ENCODE measurements at places on chromosomes 4 and X.
A peak's percentile ranks its signal among the peaks of the same experiment; 100 is the strongest.

DNA sequence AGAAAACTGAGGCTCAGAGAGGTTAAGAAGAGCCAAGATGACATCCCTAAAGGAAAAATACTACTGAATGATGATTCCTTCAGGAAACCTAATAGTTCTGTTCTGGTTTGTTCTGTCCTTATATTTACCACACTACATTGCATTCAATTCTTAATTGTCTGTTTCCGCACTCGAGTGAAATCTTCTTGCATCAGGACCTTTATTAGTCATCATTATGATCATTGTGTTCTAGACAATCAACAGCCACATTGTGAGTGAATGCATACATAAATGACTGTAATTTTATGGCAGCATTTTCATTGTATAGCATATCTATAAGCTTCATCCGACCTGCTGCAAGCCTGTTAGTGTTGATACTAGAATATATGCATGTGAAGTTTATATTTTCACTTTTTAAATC, 156.7 kb upstream of the FAM241A start:
- no peak for DNase-seq

DNA sequence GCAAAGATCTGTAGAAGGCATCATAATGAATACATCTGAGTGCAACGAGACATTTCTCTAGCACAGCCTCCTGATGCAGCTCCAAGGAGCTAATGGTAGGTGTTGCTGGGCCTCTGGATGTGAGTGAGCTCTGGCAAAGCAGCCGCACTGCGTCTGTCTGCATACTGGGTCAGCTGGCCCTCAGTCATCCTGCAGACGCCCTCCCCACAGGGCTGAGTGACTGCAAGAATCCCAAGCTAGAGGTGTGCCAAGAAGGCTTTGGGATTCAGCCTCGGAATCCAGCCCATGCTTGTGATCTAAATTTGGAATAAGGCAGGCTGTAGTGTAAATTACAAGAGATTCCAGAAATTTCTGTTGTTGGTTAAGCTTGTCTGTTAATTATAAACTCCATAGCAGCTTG, 18.5 kb downstream of the HERC3 start:
- DNase-seq, result peak; percentile 11

- no peak for DNase-seq
These were observed 118.8 kb downstream of the SMIM20 start for GRCh38 chr4:26032630-26033317.

- no peak for DNase-seq
These were observed 17.2 kb upstream of the HOPX start for GRCh38 chr4:56698329-56698728.

DNA sequence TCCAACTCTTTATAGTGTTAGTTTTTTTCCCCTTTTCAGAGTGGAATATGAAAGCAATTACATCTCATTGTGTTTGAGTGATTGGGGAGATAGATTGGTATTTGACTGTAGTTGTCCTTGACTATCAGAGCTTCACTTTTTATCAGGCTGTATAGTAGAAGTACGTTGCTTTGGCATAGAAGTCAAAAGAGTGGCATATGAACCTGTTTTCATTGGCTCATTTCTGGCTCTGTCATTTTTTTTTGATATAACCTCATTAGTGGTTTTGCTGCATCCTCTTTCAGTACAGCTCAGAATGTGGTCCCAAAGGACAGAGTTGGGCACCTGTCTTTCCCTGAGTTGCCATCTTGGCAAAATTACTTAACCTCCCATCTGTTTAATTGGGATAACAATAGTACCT, 1.4 kb downstream of the TMA16 start:
- no peak for DNase-seq

DNA sequence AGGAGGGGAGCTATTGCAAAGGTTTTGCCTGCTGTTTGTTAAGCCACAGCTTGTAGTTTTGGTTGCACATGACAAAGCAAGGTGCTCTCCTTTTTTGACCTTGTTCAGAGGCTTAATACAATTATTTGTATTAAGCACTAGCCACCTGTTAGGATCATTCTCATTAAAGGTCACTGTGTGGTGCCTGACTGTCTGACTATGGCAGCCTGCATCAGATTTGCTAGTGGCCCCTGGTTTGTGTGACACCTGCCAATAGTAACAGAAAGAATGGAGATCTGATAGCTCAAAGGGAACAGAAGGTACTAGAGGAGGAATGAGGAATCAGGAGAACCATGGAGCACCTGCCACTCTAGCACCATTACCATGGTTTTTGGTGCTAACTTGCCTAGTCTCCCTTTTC, 102.5 kb downstream of the POLA1 start:
- no peak for DNase-seq

- no peak for DNase-seq
These were observed 502.4 kb downstream of the NLGN4X start for GRCh38 chrX:5726224-5726623.

DNA sequence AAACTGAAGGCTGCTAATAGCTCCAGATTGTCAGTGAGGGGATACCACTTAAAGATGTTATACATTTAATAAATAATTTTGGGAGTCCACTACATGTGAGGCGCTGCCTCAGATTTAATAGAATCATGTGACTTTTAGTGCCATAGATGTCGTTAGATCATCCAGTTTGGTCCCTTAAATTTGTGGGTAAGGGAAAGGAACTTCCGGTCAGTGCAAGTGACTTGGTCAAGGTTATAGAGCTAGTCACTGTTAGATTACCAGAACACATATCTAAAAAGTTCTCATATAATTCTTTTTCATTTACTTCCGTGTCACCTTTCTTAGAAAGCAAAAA, 529 bp upstream of the UBA6 start:
- DNase-seq, result no peak

DNA sequence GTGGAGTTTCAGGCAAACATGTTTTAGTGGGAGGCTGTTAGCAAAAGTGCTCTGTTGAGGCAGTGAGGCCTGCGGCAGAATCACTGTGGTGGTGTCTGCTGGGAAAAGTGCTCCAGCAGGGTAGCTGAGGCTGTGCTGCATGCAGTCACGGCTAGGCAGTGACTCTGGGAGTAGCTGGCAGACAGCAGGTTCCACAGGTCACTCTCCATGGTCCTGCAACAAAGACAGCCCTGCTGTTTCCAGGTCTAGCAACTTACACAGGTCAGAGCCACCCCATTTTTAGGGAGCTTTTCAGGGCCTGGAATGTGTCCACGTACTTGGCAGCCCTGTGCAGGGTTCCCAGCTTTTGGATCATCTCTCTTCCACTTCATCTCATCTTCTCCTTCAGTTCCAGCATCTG, 184.3 kb downstream of the NAA11 start:
- DNase-seq, result no peak

- no peak for DNase-seq
These were observed 98.2 kb upstream of the PGRMC2 start for GRCh38 chr4:128385683-128386304.

- DNase-seq, result no peak
These were observed 52.1 kb downstream of the RTL5 start for GRCh38 chrX:72079607-72080006.

GRCh38 chr4:177473991-177474390, 31.8 kb upstream of the AGA start:
- DNase-seq, result no peak

DNA sequence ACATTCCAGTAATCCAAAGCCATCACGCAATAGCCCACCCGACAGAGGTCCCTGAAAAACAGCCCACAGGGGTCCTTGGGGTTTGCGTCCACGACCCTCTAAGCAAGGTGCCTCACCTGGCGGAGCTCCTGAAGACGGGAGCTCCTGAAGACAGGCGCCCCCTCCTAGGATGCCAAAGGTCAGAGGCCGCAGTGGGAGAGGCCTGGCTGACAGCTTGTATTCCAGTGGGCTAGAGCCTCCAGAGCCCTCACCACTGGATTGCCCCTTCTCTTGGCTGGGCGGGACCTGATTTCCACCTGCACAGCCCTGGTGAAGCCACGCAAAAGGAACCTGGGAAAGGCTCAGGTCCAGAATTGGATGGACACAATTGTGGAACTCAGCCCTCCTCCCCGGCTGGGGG, 29.7 kb upstream of the WFS1 start:
- no peak for DNase-seq

DNA sequence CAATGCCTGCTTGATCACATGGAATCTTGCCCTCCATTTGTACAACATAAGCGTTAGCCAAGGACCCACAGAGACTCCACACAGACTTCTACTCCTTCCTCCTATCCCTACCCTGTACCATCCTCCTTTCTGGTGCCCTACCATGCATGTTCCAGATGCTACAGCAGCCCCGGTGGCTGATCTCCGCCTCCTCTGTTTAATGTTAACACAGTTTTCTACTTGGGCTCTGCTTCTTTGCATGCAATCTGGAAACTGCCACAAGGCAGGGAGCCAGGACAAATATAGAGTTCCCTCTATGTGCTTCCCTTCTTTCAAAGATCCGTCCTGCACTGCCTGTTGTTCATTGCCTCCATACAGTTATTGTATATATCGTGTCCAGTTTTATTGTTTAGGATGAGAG, 368.6 kb upstream of the TENM3 start:
- no peak for DNase-seq

DNA sequence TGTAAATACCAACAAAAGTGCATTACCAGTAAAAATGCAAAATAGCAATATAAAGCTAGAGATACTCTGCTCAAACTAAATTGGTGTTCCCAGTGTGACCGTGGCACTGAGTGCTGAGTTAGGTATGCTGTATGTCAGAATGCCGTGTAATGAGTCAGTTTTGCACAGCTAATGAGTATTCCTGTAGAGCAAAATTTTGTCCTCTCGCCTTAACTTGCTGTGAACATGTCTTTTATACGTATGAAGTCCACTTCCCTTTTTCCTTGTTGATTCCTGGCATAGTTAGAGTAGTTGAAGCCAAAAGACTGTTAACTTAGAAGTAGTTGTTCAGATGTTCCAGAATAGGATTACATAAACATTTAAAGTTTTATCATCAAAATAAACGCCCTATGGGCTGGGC, 11.5 kb downstream of the DCLK2 start:
- no peak for DNase-seq

GRCh38 chr4:55018521-55018920, 106.9 kb downstream of the KDR start:
- no peak for DNase-seq

DNA sequence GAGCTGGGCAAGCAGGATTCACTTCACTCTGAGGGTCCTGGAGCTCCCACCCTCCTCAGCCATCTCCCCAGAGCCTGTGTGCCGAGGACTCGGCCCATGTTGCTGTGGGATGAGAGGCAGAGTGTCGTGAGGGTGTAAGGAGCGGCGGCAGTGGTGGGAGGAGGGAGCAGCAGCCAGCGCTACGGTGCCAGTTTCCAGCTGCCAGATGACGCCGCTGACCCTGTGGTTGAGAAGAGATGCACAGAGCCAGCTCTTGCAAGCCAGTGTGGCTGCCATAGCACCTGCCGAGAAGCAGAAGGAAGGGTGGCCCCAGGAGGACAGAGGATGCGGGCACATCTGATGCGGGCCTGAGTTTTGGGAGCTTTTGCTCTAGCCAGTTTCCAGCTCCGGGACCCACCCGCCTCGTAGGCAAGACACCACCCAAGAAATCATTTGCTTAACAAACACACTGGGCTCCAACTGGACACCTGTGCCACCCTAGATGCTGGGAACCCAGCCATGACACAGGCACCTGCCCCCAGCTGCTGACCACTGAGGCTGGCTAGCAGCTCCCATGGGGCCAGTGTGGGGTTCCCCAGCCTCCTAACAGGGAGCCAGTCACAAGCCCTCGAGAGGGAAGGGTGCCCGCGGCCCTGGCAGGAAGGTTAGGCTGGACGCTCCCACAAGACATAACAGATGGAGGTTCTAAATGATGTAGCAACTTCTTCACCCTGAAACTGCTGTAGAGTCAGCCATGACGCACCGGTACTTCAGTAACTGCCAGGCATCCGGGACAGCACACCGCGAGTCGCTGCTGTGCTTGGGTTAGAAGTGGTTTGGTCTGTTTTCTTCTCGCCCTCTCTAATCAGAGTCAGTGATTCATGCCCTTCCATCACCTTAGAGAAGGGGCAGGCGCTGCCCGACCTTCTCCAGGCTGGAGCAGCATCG, 8.9 kb downstream of the MSANTD1 start:
- no peak for DNase-seq

DNA sequence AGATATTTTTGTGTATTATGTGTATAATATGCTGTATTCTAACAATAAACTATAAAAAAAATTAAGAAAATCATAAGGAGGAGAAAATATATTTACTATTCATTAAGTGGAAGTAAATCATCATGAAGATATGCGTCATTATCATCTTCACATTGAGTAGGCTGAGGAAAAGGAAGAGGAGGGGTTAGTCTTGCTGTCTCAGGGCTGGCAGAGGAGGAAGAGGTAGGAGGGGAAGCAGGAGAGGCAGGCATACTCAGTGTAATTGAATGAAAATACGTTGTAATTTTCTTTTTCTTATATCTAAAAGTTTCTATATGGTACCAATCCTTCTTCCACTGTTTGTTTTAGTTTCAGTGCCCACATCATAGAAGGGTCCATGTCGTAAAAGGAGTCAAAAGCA, 9.8 kb upstream of the TMEM185A start:
- no peak for DNase-seq

Measured in hypothalamus (tissue), 51 donors.